ENCODE measurements at places on chromosomes 2 and 18.

- no peak for DNase-seq
These were observed 169.6 kb upstream of the EPHA4 start for GRCh38 chr2:221741496-221742211.

- DNase-seq = no peak
These were observed 52.9 kb upstream of the NCOA1 start for GRCh38 chr2:24438106-24438505.

DNA sequence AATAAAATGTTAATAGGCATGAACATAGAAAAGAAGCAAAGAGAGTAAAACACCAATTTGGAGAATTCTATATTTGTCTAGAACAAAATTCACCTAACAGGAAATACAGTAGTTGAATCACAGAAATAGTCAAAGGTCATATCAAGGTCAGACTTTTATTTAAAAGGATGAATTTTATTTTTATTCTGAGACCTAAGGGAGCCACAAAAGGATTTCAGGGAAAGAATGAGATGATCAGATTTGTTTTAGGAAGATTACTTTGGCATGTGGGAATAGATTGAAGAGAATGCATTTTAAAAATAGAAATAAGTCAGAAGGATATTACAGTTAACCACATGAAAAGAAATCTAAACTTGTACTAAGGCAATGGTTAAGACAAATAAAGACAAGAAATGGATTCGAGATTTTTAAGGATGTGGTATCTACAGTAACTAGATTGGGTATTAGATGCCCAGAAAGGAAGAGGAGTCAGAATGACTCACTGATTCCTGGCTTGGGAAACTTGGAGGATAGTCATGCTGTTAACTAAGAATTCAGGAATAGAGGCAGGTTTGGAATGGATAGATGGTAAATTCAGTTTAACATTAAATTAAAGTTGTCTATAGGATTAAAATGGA lies 56.0 kb downstream of the METTL4 start:
- no peak for DNase-seq

- no peak for DNase-seq
These were observed 42.2 kb upstream of the TPO start for GRCh38 chr2:1371082-1371481.

DNA sequence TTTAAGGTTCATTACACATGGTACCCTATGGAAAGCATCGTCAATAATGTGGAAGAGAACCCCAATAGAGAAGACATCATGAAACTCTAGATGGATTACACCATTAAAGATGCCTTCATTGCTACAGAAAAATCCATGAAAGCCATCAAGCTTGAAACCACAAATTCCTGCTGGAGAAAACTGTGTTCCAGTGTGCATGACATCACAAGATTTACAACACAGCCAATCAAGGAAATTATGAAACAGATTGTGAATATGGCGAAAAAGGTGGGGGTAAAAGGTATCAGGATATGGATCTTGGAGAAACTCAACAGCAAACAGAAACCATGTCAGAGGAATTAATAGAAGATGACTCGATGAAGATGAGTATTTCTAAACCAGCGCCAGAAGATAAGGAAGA lies 200.0 kb downstream of the SLC4A10 start:
- no peak for DNase-seq

DNA sequence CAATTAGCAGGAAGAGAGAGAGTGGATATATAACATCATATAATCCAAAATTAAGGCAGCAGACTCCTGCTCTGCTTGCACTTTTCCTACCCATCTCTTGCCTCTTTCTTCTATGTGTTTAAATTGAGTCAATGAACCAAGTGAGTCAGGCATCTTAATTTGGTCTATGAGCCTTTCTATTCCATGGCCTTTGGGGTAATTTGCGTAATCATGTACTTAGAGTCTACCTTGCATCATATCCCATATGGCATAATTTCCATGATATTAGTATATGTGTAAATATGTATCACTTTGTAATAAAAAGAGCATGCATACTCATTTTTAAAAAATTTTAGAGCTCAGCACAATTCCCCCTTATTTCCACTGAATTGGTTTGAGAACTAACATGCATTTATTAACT lies 555.2 kb downstream of the STK39 start:
- DNase-seq = no peak

- DNase-seq = no peak
These were observed 82.5 kb downstream of the TNFRSF11A start for GRCh38 chr18:62407660-62408059.

DNA sequence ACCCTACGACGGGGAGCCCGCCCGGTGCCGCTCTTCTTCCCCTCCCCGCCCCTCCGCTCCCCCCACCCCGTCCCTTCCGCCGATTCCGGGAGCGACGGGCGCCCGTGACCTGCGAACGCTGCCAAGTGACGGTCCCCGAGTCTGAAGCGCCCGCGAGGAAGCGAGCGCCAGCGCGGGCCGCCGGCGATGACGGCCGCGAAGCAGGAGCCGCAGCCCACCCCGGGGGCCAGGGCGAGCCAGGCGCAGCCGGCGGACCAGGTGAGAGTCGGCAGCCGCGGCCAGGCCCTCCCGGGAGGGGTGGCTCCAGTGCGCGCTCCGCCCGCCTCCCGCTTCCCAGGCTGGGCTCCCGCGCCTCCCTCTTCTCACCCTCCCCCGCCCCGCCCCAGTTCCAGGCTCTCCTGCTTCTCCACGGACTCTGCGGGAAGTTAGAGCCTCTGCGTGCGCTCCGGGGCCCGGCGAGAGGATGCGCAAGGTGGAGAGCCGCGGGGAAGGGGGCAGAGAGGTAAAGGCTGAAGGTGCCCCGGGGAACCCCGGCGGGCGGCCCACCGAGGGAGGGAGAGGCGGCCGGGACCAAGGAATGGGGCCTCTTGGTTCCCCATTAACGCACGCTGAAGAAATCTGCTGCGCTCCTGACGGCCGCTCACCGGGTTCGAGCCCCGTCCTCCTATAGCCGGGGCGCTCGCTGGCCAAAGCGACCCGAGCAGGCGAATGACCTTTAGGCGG lies 719.5 kb downstream of the DPP10 start:
- DNase-seq = no peak

DNA sequence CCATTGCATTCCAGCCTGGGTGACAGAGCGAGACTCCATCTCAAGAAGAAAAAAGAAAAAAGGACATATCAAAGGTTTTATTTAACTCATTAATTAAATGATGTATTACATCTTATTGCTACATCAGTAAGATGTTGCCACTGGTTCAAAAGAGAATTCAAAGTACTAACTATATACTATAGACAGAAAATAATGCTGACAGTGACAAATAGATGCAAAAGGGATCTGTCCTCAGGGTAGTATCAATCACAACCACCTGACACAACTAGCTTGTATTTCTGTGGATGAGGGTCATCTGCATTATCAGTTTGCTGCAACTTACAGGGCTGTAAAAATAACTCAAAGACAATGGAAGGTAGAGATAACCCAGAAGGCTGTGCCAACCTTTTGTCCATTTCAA lies 16.4 kb upstream of the CREG2 start:
- DNase-seq = no peak

DNA sequence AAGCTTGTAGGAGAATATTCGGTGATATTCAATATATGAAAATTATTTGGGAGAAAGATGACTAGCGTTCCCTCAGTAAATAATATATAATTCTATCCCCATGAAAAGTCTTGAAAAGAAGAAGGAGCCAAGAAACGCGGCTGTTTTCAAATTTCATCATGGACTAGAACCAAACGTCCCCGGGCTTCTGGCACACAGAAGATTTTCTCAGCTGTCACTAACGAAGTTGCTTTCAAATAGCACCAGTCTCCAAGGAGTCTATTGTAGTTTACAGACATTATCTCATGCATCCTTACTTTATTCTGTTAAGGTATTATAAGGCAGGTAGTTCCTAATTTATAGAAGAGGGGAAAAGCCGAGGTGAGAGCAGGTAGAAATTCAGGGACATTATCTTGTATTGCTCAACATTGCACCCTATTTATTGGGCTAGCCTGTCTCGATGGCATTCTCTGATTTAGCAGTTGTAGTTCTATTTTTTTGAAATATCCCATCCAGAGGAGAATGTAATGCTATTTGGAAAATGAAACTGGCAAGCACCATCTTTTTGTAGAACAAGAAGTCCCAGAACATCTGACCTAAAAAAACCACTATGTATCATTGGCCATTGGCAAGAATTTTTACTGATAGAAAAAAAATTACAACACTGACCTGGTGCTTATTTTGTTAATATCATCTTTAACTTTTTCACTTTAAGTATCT lies 198.1 kb upstream of the RASGRP3 start:
- no peak for DNase-seq

DNA sequence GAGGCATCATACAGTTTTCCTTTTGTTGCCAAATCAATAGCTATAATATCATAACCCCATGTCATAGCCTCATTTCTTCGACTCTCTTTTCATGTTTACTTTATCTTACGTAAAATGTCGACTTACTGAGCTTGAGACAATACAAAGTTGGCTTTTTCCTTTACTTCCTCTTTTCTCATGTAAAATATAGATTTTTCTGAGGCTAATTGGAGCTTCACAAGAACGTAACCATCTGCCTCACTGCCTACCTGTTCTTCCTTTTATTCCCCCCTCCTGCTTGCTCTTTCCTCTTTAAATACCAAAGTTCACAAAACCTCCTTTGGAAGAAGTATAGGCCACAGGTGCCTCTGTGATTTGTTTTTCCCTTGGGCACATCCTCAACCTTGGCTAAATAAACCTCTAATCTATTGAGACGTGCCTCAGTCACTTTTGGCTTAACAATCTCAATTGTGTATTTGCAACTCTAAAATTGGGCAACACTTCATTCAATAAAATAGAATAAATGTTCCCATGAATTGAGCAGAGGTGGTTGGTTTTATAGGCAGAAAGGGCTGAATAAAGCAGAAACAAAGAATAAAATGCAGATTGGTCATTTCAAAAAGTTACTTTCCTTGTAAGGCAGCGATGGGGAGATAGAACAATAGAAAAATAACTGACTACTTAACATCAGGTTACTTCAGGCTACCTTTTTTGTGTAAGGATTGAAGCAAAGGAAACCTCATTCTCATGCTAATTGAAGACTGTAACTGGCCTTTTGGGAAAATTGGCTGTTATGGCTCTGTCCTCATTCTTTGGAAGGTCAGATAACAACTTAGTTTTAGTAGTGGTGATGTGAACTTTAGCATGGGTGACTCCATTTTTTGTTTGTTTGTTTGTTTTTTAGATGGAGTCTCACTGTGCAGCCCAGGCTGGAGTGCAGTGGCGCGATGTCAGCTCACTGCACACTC lies 21.3 kb downstream of the COMMD1 start:
- DNase-seq = no peak

GRCh38 chr2:60569680-60570111 lies 16.2 kb upstream of the BCL11A start:
- DNase-seq = no peak

GRCh38 chr2:136384531-136385303 lies 266.8 kb upstream of the CXCR4 start:
- DNase-seq = peak; percentile 61

GRCh38 chr18:75455249-75456198 lies 28.0 kb upstream of the SMIM21 start:
- no peak for DNase-seq

- no peak for DNase-seq
These were observed 24.8 kb upstream of the GBX2 start for GRCh38 chr2:236193026-236193425.

- DNase-seq = no peak
These were observed 44.5 kb downstream of the DOCK10 start for GRCh38 chr2:224997802-224998201.

DNA sequence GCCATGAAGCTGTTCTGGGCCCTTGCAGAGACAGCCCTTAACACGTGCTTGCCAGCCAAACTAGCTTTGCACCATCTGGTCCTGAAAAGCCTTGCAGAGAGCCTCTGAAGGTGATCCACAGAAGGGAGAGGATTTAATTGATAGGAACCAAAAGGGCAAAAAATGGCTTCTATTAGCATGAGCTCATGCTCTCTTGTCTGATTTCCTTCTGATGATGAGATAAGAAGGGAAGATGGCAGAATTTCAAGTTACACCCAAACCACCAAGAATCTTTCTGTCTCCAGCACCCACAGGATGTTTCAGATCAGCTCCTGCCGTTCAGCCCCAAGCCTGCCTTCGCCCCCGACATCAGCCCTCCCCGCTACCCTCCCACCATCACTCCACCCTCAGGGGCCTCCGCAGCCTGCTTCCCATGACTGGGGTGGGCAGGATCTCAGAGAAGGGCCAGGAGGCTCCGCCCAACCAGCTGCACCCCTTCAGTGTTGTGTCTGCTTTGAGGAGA lies 23.4 kb upstream of the GLI2 start:
- no peak for DNase-seq

DNA sequence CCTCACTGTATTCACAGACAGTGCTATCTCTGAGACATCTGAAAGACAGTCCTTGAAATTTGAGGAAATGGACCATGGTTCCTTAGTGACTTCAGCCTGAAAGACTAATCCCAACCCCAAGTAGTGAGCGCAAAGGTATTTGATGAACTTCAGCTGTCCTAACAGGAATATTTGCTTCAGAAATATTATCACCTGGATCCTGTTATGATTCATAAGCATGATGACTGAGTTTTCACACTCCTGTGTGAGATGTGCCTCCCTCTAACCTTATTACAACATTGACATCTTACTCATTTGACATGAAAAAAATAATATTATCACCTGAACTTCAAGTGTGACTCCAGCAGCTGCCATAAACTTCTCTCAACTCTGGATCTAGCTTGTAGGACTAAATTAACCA lies 11.6 kb upstream of the MRPL19 start:
- no peak for DNase-seq

GRCh38 chr18:9631814-9632496 lies 17.6 kb upstream of the PPP4R1 start:
- DNase-seq = no peak

GRCh38 chr18:37935086-37935485 lies 369.5 kb upstream of the CELF4 start:
- no peak for DNase-seq

DNA sequence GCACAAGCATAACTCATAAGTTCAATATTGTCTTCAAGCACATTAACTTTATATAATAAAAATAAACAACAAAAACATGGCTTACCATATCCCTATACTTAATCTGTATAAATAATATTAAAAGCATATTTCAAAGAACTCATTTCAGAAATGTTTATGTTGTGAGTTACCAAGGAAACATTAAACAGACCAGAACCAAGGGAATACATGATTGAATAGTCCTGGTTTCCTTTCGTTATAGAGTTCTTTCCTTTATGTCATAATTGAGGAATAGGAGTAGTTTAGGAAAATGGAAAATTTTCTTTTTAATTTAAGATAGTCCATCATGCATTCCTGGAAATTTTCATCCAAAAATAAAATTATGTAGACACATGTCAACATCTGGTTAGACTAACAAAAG lies 343.0 kb downstream of the ERBB4 start:
- DNase-seq = no peak

DNA sequence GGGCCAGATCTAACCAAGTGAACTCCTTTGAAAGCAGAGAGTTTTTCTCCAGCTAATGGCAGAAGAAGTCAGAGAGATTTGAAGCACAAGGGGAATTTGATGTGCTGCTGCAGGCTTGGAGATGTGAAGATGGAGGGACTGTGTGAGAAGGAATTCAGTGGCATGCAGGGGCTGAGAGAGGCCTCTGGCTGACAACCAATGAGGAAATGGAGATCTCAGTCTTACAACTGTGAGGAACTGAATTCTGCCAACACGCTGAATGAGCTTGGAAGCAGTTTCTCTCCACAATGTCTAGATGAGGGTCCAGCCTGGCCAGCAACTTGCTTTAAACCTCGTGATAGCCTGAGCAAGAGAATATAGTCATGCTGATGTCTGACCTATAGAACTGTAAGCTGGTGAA lies 224.1 kb upstream of the DPP10 start:
- no peak for DNase-seq
